SJSA1 (cell line): ENCODE measurements at places on chromosomes 2 and 18. TPM values are rescaled to one million over a fixed set of nuclear protein-coding genes. Genes with fewer than 3 reads are reported as not detected.

Gene MPP4
- 3.3 and 5.3 TPM in 2 replicates for total RNA-seq

DNA sequence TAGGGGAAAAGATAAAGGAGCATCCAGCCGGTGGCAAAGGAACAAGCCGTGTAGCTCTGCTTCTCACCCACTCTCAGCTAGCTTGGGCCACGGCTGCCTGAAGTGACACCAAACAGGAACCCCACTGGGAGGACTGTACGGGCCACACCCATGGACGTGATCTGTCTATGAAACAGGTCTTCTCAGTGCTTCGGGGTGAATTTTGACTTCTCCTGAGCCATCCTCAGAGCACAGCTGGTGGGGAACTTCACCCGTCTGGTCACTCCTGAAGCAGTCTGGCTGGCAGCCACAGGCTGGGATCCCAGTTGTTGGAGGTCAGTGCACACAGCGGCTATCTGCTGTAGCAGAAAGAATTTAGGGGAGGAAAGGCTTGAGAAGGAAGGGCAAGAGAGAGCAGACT is 223.8 kb downstream of the FAM210A start:
- H3K36me3 ChIP-seq, result no peaks in the 10 kb centered on the region
- no peak for DNase-seq
- H3K27me3 ChIP-seq, result peaks cover 7% of the 10 kb centered on the region
- no peaks in the 10 kb centered on the region for H3K4me1 ChIP-seq
- H3K27ac ChIP-seq, result no peak overlapping the region
- no peak overlapping the region for H3K4me3 ChIP-seq

Gene SPEG
- 0.44 and 4.2 TPM in 2 replicates for total RNA-seq

- no peak overlapping the region for H3K4me3 ChIP-seq
- no peak overlapping the region for H3K27ac ChIP-seq
- H3K27me3 ChIP-seq, result no peaks in the 10 kb centered on the region
- no peak for DNase-seq
Measured at GRCh38 chr2:65276609-65277008, 49.0 kb downstream of the ACTR2 start.

DNA sequence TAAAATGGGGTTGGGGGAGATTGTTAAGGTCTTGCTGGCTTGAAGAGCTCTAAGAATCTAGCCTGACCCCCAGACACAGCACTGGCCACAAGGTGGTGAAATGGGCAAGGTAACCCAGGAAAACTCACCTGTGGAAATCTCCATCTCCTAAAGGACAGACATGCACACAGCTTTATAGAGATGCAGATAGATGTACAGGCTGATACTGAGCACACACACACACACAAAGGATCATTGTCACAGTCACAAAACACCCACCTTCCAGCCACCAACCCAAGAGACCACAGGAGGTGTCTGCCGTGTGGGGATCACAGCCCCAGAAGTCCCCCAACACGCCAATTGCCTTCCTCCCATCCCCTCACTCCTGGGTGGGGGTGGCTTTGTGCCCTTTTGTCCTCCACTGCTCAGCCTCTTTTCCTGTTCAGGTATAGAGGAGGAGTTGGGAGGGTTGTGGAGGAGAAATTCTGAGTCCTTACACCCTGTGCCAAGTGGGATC is 3.2 kb upstream of the CYP26B1 start:
- no peaks in the 10 kb centered on the region for H3K36me3 ChIP-seq
- no peak overlapping the region for H3K27ac ChIP-seq
- H3K4me3 ChIP-seq, result no peak overlapping the region
- peaks cover 49% of the 10 kb centered on the region for H3K27me3 ChIP-seq
- peaks cover 30% of the 10 kb centered on the region for H3K4me1 ChIP-seq

- no peak overlapping the region for H3K27ac ChIP-seq
- H3K27me3 ChIP-seq, result no peaks in the 10 kb centered on the region
- H3K36me3 ChIP-seq, result no peaks in the 10 kb centered on the region
- H3K4me1 ChIP-seq, result no peaks in the 10 kb centered on the region
Measured at GRCh38 chr2:3201281-3201680, 176.3 kb downstream of the EIPR1 start.

Gene RIF1
- 48.1 and 52.4 TPM in 2 replicates for total RNA-seq

Gene SAG
- total RNA-seq, result not detected in 2 replicates
